Daoy (cell line): ENCODE measurements at places on chromosomes 1 and 21. TPM values are rescaled to one million over a fixed set of nuclear protein-coding genes. Genes with fewer than 3 reads are reported as not detected.

Gene EDARADD
- 2.7 and 6.0 TPM in 2 replicates for total RNA-seq

Gene DISP3
- total RNA-seq, result 0.11 and 0.48 TPM in 2 replicates

Gene UBL4B
- not detected in 2 replicates for total RNA-seq

Gene VASH2
- total RNA-seq, result 4.4 and 4.8 TPM in 2 replicates

Gene NME7
- 67.1 and 109 TPM in 2 replicates for total RNA-seq

Gene PCAT6
- total RNA-seq, result not detected in 2 replicates

Gene NPHS2
- total RNA-seq, result not detected in 2 replicates

Gene GREM2
- not detected in 2 replicates for total RNA-seq

Gene SLC2A5
- not detected in 2 replicates for total RNA-seq

Gene LCE2B
- total RNA-seq, result not detected in 2 replicates

Gene APH1A
- 102 and 125 TPM in 2 replicates for total RNA-seq

Gene PLEKHA6
- 0.29 and 0.83 TPM in 2 replicates for total RNA-seq

Gene CAMSAP2
- 19.5 and 23.5 TPM in 2 replicates for total RNA-seq

Gene NOS1AP
- total RNA-seq, result 0.06 TPM in 1 of 2 replicates, not detected in the other
